ENCODE measurements at places on chromosomes 3 and 15. TPM values are rescaled to one million over a fixed set of nuclear protein-coding genes. Genes with fewer than 3 reads are reported as not detected.

DNA sequence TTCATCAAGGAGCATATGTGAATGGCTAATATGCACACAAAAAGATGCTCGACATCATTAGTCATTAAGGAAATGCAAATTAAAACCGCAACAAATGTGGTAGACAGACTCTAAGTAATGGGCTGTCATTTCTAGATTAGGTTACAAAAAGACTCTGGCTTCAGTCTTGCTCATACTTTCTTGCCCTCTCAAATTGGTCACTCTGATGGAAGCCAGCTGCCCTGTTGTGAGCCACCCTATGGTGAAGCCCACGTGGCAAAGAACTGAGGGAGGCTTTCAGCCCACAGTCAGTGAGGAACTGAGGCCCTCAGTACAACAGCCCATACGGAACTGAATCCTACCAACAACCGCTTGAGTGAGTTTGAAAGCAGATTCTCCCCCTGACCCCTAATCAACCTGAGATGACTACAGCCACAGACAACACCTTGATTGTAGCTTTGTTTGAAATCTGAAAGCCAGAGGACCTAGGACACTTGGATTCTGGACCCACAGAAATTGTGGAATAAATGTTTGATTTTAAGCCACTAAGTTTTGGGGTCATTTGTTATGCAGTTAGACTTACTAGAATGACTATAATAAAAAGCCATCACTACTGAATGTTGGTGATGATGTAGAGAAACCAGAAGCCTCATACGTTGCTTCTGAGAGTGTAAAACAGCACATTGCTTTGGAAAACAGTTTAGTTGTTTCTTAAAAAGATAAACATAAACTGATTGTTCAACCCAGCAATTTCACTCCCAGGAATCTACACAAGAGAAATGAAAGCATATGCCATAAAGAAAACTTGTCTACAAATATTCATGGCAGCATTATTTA lies 45.7 kb downstream of the EHHADH start:
- H3K27me3 ChIP-seq, result no peaks in the 10 kb centered on the region
- H3K4me3 ChIP-seq, result no peak overlapping the region
- H3K36me3 ChIP-seq, result peaks cover 8% of the 10 kb centered on the region
- H3K4me1 ChIP-seq, result no peaks in the 10 kb centered on the region
- H3K27ac ChIP-seq, result no peak overlapping the region

DNA sequence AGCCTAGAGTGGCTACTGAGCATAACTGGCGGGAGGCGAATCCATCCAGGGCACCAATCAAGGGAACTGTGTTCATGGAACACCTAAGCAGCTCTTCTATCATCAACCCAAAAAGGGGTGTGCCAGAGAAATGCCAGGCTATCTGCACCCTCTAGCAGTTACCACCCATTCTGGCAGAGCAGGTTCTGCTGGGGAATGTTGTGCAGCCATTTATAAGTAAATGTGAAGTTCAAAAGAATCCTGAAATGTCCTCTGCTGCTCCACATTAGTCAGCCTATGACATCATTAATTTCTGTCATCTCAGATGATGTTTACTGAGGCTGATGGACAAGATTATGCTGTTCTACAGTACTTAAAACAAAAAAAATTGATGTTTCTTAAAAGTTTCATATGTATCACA lies 7.7 kb downstream of the SKIC8 start:
- no peaks in the 10 kb centered on the region for H3K27me3 ChIP-seq
- H3K36me3 ChIP-seq, result peaks cover 23% of the 10 kb centered on the region
- no peak overlapping the region for H3K4me3 ChIP-seq
- H3K27ac ChIP-seq, result no peak overlapping the region
- DNase-seq, result no peak
- no peaks in the 10 kb centered on the region for H3K4me1 ChIP-seq

GRCh38 chr3:123780656-123781055 lies 103.5 kb downstream of the MYLK start:
- peaks cover 64% of the 10 kb centered on the region for H3K4me1 ChIP-seq
- H3K27ac ChIP-seq, result peak overlapping the region; percentile 82
- no peak overlapping the region for H3K4me3 ChIP-seq
- no peaks in the 10 kb centered on the region for H3K27me3 ChIP-seq
- no peaks in the 10 kb centered on the region for H3K36me3 ChIP-seq

DNA sequence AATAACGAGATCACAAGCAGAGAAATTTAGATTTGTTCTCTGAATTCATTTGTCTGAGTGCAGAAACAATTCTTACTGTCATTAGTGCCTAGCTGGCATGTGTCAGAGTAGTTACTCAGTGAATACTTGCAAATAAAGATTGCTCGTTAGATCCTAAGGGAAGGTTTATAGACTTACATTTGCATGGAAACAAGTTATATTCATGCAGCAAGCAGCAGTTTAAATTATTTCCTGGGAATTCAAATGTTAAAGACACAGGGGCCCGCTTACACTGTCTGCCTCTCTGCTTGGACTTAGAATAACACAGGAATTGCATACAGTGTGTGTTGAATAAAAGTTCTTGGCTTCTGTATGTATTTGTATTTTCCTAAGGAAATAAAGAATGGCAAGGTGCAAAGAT lies 680.6 kb upstream of the NECTIN3 start:
- H3K4me3 ChIP-seq, result no peak overlapping the region
- H3K27me3 ChIP-seq, result no peaks in the 10 kb centered on the region
- no peaks in the 10 kb centered on the region for H3K36me3 ChIP-seq
- no peak overlapping the region for H3K27ac ChIP-seq
- DNase-seq, result no peak

TPRG1 gene
- total RNA-seq, result 3.3 TPM

DNA sequence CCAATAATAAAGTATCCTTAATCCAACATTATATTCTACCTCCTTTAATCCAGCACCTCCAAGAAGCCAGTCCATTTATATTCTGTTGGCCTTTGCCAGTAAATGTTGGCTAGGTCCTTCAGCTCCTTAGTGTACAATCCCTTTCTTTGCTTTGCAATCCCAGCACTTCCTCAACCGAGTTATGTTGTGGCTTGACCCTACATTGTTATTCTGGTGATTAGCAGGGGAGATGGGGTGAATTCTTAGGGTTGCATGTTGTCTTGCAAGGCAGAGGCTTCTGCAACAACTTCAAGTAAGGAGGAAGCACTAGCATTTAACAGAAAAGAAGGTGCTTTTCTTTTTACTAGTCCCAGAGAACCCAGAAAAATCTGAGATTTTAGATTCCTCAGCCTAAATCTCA lies 127.2 kb downstream of the CD47 start:
- DNase-seq, result no peak
- H3K4me1 ChIP-seq, result peaks cover 6% of the 10 kb centered on the region
- H3K27ac ChIP-seq, result no peak overlapping the region
- no peaks in the 10 kb centered on the region for H3K27me3 ChIP-seq
- H3K4me3 ChIP-seq, result no peak overlapping the region
- H3K36me3 ChIP-seq, result no peaks in the 10 kb centered on the region

LRRN1 gene
- total RNA-seq, result 3.3 TPM

TM4SF18 gene
- 10.6 TPM for total RNA-seq

- no peaks in the 10 kb centered on the region for H3K27me3 ChIP-seq
- no peaks in the 10 kb centered on the region for H3K36me3 ChIP-seq
- DNase-seq, result no peak
- peaks cover 54% of the 10 kb centered on the region for H3K4me1 ChIP-seq
Observed at GRCh38 chr3:171458864-171459136, 1.4 kb downstream of the TNIK start.

DNA sequence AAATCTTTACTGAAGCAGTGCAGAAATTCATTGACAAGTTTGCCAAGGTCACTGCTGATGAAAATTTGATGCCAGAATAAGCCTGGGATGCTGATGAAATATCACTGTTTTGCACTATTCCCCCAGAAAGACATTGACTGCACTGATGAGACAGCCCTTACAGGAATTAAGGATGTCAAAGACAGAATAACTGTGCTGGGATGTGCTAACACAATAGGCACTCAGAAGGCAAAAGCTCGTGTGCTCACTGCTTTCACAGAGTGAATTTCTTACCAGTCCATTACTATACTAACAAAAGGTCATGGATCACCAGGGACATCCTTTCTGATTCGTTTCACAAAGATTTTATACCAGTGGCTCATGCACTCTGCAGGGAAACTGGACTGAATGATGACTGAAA lies 69.4 kb downstream of the MCF2L2 start:
- no peaks in the 10 kb centered on the region for H3K4me1 ChIP-seq
- no peaks in the 10 kb centered on the region for H3K27me3 ChIP-seq

SAMMSON gene
- total RNA-seq, result 4.2 TPM

SNRK gene
- total RNA-seq, result 41.4 TPM

GRCh38 chr3:45507820-45508317 lies 86.7 kb upstream of the LIMD1 start:
- no peaks in the 10 kb centered on the region for H3K27me3 ChIP-seq
- H3K4me3 ChIP-seq, result no peak overlapping the region
- no peak overlapping the region for H3K27ac ChIP-seq
- H3K4me1 ChIP-seq, result peaks cover 8% of the 10 kb centered on the region

- H3K36me3 ChIP-seq, result no peaks in the 10 kb centered on the region
- H3K4me1 ChIP-seq, result no peaks in the 10 kb centered on the region
- peak; percentile 68 for DNase-seq
- no peaks in the 10 kb centered on the region for H3K27me3 ChIP-seq
Observed at GRCh38 chr3:187888701-187889100, 143.4 kb upstream of the BCL6 start.

GRCh38 chr3:129563332-129563731 lies 20.4 kb downstream of the H1-8 start:
- H3K4me3 ChIP-seq, result no peak overlapping the region
- DNase-seq, result no peak
- no peaks in the 10 kb centered on the region for H3K27me3 ChIP-seq
- H3K27ac ChIP-seq, result no peak overlapping the region

DNA sequence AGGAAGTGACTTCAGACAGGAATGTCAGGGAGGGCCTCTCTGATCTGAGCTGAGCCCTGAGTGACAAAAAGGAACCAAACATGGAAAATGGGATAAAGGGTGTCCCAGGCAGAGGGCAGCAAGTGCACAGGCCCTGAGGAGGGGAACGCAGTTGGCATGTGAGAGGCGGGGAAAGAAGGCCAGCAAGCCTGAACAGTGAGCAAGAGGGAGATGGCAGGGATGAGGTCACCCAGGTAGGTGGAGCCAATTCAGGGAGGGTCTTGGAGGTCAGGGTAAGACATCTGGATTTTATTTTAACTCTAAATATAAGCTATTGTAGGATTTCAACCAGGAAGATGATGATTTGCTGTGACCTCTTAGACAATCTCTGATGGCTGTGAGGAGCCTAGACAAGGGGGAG lies 167.7 kb downstream of the LRTM1 start:
- H3K4me3 ChIP-seq, result no peak overlapping the region
- no peak overlapping the region for H3K27ac ChIP-seq
- no peak for DNase-seq
- no peaks in the 10 kb centered on the region for H3K27me3 ChIP-seq
- H3K36me3 ChIP-seq, result no peaks in the 10 kb centered on the region

GRCh38 chr3:196629228-196629627 lies 10.3 kb upstream of the NRROS start:
- no peak for DNase-seq
- no peak overlapping the region for H3K4me3 ChIP-seq
- no peaks in the 10 kb centered on the region for H3K27me3 ChIP-seq
- H3K4me1 ChIP-seq, result peaks cover 18% of the 10 kb centered on the region
- no peaks in the 10 kb centered on the region for H3K36me3 ChIP-seq
- H3K27ac ChIP-seq, result no peak overlapping the region

GRCh38 chr15:55197719-55198118 lies 978 bp upstream of the RSL24D1 start:
- peak overlapping the region; percentile 84 for H3K4me3 ChIP-seq
- H3K36me3 ChIP-seq, result no peaks in the 10 kb centered on the region
- peak overlapping the region; percentile 94 for H3K27ac ChIP-seq
- no peak for DNase-seq

GRCh38 chr3:2908693-2909351 lies 201.4 kb downstream of the IL5RA start:
- H3K4me1 ChIP-seq, result no peaks in the 10 kb centered on the region
- H3K4me3 ChIP-seq, result no peak overlapping the region
- no peaks in the 10 kb centered on the region for H3K27me3 ChIP-seq
- DNase-seq, result no peak
- no peak overlapping the region for H3K27ac ChIP-seq
- H3K36me3 ChIP-seq, result no peaks in the 10 kb centered on the region

DNA sequence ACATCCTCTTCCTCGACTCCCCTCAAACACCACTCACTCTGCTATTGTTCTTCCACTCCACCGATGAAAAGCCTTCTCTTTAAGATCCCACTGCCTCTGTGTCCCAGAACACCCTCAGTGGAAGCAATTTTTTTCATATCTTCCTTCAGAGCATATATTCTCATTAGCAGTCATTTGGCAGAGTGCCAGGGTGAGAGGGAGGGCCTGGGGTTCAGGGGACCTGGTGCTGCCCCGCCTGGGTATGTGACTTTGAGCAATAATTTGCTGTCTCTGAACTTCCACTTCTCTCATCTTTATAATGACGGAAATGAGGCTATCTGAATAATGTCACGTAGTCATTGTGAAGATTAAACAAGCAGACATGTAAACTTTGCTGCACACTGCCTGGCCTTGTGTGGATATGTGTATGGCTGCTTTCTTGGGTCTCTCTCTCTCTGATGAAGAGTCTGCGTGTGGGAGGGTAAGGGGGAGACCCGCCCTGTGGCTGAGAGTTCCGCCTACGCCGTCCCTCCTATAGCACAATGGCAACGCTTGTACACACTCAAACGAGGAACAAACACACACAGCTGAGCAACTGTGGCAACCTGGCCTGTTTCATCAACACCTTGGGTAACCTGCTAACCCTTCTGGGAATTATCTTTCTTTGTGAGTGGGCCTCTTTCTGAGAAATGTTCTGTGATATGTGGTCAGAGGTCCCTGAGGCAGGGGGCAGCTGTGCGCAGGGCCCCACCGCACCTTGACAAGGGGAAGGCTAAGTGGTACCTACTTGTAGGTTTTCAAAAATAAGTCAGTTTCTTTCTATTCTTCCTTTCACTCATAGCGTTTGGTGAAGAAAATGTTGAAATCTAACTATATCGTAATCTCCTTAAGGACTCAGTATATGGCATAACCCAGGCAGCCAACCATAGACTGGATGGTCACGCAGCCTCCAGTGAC lies 369.8 kb downstream of the SV2B start:
- H3K27me3 ChIP-seq, result no peaks in the 10 kb centered on the region
- no peak overlapping the region for H3K4me3 ChIP-seq
- DNase-seq, result no peak
- no peaks in the 10 kb centered on the region for H3K36me3 ChIP-seq
- no peaks in the 10 kb centered on the region for H3K4me1 ChIP-seq

- peak overlapping the region; percentile 94 for H3K27ac ChIP-seq
- H3K36me3 ChIP-seq, result no peaks in the 10 kb centered on the region
- no peak for DNase-seq
- peaks cover 9% of the 10 kb centered on the region for H3K4me1 ChIP-seq
- peak overlapping the region; percentile 89 for H3K4me3 ChIP-seq
- no peaks in the 10 kb centered on the region for H3K27me3 ChIP-seq
Observed at GRCh38 chr15:84570164-84570735, 30.6 kb upstream of the ZSCAN2 start.

DNA sequence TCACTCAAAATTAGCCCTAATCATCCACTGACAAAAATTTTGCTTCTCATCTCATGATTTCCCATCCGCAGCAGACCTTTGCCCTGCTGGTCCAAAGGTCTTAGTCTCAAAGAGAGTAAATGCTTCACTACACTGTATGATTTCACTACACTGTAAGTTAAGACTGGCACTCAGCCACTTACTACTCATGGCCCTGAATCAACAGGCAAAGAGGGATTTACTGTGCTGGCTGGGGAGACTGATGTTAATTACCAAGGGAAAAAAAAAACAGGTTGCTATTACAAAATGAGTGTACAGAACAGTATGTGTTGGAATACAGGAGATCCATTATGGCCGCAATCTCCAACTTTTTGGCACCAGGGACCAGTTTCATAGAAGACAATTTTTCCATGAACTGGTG lies 214.8 kb downstream of the ZMAT3 start:
- H3K36me3 ChIP-seq, result no peaks in the 10 kb centered on the region
- no peak overlapping the region for H3K27ac ChIP-seq
- peaks cover 12% of the 10 kb centered on the region for H3K4me1 ChIP-seq

RHOV gene
- total RNA-seq, result not detected

- no peak overlapping the region for H3K4me3 ChIP-seq
- peak overlapping the region; percentile 60 for H3K27ac ChIP-seq
- DNase-seq, result no peak
- no peaks in the 10 kb centered on the region for H3K27me3 ChIP-seq
Observed at GRCh38 chr3:43426388-43426787, 140.0 kb downstream of the SNRK start.

Measured in esophagus muscularis mucosa (tissue), 4 donors.